ENCODE measurements at places on chromosomes 6 and 20. TPM values are rescaled to one million over a fixed set of nuclear protein-coding genes. Genes with fewer than 3 reads are reported as not detected.

Gene IFT52
- total RNA-seq, result 32.6 TPM

Gene ZSCAN9
- total RNA-seq, result 10.4 TPM

Gene ZNF165
- total RNA-seq, result 0.84 TPM

Gene PPP1R3G
- 0.40 TPM for total RNA-seq

Gene BMP7
- total RNA-seq, result 0.17 TPM

Gene TTLL9
- total RNA-seq, result not detected

- no peak for DNase-seq
Observed at GRCh38 chr6:159695984-159696383, 2.9 kb upstream of the SOD2 start.

DNA sequence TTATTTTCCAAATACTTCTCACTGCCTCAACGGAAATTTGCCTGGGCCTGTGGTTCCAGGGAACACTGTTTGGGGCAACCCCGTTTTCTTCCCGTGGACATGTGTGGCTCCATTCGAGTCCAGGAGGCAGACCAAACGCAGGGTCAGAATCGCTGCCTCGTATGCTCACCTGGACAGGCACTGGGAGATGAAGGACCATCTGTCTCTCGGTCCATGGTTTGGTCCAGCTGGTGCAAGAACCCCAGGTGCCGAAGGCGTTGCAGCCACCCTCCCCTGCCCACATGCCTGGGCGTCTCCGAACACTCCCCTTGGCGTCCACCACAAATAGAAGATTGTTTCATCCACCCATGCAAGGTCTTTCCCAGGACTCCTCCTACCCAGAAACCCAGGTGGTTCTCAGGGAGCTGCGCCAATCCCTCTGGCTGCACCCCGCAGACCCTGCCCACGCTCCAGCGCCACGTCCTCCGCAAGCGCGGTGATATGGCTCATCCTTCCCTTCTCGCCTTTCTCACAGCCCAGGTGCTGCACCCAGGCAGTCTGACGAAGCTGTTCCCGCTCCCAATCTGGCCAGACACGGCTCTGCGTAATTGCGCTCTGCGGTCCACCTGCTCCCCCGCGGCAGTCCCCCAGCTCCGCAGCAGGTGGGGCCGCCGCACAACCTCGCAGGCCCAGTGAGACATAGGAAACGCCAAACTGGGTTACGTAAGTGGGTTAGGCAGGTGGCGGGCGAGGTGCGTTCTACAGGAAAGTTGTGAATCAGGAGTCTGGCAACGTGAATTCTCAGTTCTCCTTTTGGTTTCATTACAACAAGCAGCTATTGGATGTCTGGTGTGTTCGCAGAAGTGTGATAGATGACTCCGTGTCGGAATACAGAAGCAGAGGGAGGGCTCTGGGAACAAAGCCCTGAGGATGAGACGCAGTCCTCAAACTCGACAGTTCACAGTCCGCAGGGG lies 146.2 kb upstream of the ECI2 start:
- no peak for DNase-seq

DNA sequence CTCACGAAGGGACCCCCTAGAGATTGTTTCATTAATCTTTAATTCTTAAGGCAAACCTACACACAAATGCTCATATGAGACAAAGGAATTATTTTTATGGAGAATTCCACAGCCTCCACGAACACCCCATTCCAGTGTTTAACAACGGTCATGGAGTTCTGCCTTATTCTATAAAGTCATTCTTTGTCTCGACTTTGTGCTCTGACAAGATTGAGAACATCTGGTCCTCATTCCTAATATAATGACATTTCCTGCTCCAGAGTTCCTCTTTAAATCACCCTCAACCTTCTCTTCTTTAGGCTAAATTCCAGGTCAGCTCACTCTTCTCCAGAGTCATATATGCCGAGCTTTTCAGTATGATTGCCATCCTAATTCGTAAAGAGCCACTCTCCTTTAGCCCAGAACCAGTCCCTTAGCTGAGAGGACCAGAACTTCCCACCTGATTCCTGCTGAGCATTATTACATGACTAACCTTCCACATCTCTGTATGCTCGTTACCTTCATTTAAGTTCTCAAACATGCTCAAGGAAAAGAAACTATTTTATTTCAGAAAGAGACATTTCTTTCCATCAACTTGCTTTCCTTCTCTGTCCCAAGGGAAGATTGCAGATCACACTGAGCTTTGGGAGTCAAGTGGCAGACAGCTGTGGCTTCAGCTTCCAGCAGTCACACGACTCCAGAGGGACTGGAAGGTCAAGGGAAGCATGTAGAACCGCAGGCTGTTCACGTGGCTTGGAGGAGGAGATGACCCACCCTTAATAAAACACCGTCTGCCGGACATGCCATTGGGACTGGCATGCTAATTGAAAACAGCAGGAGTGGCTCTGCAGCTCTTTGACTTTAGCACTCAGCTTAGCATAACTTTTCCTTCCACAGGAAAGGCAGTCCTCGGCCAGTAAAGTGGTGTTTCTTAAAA lies 467.1 kb upstream of the HSF2 start:
- no peak for DNase-seq

DNA sequence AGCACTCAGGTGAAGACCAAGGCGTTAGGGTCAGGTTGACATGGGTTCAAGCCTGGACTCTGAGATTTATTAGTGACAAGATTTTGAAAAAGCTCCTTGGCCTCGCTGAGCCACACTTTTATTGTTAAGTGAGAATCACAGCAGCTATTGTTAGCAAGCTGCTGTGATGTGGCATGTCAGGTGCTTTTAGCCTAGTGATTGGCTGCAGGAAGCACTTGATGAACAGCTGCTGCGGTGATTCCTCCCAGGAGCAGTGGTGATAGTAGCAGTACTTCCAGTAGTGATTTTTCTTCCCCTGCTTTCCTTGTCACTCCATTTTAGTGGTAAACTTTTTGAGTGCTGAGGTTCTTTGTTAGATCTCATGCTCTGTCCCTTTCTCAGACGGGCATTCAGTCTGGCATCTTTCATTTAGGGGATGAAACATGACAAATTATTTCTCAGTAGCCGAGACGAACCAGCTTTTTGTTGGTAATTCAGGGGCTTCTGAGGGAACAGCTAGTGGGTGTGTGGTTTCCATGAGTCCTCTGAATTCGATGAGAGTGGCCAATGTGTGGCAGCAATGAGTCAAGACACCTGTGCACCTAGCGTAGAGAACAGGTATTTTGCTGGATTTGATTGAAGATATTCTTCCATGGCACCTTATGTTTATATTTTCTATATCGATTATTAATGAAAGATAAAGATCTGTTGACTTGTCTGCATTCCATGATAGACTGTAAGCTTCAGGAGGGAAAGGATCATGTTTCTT lies 696.7 kb downstream of the DHX35 start:
- no peak for DNase-seq

DNA sequence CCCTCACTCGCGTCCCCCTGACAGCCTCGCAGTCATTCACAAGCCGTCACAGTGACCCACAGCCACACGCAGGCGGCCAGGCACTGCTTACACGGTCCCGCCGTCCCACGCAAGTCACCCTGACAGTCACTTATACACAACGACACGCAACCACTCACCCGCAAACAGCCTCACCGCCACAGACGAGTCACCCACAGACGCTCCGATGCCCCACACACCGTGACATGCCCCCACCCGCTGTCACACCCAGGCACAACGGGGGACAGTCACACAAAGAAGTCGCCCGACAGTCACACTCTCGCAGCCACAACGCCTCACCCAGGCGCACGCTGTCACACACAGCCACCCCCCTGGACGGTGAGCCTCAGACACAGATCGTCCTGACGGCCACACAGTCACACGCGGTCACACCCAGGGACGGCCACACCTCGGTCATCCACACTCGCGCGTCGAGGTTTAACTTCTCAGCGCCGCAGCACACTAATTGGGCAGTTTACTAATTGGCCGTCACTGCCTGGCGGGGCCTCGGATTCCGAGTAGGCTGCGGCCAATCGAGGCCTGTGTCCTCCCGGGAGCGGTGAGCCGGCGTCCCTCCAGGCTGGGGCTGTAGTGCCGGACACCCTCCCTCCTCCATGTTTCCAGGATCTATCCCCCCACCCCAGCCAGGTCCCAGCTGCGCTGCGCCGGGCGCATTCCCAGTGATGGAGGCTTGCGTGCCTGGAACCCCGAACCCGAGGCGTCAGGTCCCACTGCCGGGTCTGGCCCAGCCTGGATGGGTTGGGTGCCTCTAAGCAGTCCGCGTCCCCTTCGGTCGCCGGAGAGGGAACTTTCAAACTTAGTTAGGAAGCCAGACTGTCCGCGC lies 790 bp downstream of the TOX2 start:
- no peak for DNase-seq

DNA sequence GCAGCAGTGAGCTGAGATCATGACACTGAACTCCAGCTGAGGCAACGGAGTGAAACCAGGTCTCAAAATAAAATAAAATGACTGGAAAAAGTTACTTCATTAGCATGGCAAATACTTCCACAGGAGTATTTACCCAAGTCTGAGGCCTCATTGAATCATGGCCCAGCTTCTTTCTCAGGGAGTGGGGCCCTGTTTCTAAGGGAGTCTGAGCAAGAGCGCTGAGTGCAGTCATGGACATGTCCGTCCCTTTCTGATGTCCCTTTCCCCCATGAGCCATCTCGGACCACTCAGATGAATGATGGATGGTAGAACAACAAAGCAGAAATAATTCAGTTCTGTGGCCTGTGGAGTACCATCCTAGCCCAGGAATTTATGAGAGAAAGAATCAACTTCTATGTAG lies 7.8 kb upstream of the DTD1 start:
- DNase-seq, result no peak

GRCh38 chr20:24633521-24633920 lies 164.1 kb downstream of the SYNDIG1 start:
- DNase-seq, result no peak

- no peak for DNase-seq
Observed at GRCh38 chr20:46054606-46055005, 25.6 kb downstream of the SLC12A5 start.

- peak; percentile 64 for DNase-seq
Observed at GRCh38 chr20:57514273-57514751, 10.6 kb downstream of the CTCFL start.

- DNase-seq, result peak; percentile 26
Observed at GRCh38 chr20:2626853-2627541, 25.4 kb upstream of the NOP56 start.

GRCh38 chr20:34904202-34904621 lies 27.8 kb downstream of the ACSS2 start:
- DNase-seq, result no peak

GRCh38 chr20:53801609-53802370 lies 208.2 kb upstream of the ZNF217 start:
- no peak for DNase-seq

DNA sequence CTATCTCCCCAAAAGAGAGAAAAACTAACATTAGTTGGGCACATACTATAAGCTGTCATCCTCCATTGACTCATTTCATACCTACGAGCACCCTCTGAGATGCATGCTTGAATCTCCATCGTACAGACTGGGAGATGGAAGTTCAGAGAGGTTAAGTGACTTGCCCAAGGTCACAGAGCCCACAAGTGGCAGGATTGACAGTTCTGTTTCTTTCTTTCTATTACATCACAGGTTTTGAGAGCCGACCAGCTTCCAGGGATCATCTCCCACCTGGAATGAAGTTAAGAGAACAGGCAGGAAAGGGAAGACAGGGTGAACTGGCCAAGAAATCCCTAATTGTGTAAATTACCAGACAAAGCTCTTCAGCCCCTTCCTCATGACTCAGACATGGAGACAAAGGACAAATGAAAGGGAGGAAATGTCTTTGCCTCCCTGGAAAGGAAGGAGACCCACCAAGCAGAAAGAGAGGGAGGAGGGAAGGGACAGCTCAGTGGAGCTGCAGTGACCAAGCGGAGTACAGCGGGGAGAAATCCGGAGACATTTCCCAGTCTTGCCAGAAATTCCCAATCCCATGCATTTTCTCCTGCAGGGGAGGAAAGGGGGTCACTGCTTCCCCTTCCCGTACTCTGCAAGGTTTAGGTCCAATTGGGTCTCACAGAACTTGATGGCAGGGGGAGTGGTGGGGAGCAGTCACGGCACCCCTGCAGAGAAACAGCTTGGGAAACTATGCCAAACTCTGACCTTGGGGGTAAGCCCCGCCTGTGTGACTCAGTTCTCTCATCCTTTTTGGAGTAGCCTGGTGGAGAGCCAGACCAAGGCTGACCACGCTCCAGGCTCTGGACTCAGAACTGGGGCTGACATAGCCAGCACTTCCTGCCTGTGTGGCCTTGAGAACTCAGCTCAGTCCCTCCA lies 154.3 kb downstream of the ANKRD60 start:
- DNase-seq, result no peak

DNA sequence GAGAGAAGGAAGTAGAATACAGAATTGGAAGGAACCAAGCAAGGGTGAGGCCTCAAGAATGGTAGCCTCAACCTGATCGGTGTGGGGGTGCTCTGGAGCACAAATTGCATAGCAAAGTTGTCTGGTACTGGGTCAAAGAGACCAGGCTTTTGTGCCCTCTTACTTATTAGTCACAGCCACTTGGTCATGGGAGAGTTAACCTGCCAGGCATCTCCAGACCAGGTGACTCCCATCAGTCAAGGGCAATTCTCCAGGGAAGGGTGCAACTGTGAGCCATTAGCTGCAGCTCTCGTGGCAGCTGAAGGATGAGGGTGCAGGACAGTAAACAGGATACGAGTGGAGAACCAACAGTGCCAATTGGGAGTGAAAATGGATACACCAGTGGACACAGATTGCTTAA lies 47.7 kb upstream of the PLCB4 start:
- DNase-seq, result no peak

GRCh38 chr20:4677846-4678245 lies 43.9 kb upstream of the PRND start:
- no peak for DNase-seq

- no peak for DNase-seq
Observed at GRCh38 chr6:25921525-25922203, 8.8 kb downstream of the SLC17A2 start.

GRCh38 chr6:64258752-64259151 lies 623.1 kb downstream of the PHF3 start:
- no peak for DNase-seq

- no peak for DNase-seq
Observed at GRCh38 chr20:62820208-62820961, 3.5 kb downstream of the COL9A3 start.

DNA sequence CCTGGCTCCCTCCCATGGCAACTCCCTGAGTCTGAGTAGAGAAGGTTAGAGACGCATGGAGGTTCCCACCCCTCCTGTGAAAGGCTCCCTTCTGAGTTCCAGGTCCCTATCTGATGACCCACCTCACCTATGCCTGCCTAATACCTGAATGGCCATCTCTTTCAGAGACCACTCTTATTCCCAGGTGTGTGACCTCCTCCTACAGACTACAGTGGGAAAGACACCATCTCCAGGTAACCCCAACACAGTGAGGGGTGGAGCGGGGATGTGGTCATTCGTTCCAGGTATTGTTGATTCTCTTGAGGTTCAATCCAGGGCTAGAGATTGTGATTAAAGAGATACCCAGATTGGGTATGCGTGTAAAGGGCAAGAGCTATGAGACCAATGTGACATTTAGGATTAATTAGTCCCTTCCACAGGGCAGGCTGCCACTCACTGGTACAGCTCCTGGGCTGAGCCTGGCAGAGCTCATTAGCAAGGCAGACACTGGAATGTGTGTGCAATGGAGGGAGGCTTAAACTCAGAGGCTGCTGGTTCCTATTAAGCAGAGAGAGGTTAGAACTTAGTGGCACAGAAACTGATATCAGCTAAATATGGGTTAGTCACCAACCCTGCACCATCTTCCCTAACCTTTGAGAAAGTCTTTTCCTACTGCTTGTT lies 46.5 kb upstream of the IER3 start:
- no peak for DNase-seq

Data from NCI-H460 (cell line).